ENCODE measurements at places on chromosomes 2 and 18.

DNA sequence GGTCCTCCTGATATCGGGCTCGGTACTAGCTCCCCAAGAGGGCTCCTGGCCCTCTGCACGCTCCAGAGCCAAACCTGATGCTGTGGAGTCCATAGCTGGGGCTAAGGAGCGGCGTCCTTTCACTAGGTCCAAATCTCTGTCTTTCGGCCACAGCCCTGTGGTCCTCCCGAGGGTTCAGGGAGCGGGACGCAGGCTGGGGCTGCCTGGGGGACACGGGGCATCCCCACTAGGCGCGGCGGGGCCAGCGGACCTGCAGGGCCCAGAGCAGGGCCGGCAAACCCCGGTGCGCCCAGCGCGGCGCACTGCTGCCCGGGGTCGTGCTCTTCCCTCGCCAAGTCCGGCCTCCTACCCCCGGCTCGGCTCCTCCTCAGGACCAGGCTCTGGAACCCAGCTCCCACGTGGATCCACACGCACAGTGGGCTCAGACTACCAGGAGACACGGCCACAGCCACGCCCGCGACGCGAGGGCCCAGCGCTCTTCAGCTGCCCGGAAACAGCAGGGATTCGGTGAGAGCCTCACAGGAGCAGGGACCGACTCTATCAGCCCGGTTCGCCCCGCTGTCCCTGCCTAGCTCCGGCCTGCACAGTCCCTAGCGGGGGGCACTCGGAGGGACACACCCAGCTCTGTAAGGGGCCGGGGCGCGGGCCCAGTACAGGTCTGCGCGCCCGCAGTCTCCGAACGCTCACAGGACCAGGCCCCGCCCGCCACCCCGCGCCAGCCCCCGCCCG lies 593 bp downstream of the ZNF514 start:
- no peak for DNase-seq

DNA sequence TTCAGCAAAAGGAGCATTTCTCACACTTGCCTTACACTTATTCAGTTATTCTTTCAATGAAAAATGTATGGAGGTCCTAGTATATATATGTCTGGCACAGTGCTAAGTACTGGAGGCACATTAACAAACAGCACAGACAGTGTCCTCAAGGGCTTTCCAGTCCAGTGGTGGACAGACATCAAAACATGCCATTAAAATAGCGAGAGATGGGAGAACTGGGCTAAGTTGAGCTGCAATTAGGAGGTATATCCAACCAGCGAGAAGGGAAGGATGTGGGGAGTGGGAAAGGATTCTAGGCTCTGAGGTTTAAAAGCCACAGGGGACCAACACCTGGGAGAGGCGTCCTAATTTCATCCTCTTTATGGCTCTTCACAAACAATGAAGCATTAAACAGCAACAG lies 127.5 kb upstream of the TTC39C start:
- DNase-seq, result no peak

DNA sequence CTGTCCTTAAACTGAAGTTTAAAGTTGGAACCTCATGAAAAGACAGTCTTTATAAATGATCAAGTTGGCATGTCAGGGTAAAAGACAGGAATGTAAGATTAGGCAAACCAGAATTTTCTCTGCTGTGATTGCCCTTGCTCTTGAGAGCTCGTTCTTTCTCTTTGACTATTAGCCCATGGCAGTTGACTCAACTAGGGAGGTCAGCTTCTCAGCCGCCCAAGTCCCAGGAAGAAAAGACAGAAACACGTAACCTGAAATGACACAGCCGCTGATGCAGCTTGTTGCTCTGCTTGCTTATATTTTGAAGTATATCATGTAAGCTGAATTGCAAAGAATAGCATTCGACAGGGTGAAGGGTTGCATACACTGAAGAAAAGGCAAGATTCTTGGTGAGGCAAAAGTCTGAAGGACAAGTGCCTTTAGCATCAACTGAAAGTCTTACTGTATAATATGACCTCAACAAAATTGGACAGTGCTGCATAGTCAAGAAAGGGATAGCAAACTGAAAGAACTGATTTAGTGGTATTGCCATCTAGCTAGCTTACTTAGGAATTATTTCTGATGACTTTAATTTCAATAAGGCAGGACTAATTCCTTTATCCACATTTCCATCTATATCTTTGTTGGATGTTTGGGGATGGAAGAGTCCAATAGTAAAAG lies 54.7 kb downstream of the ARHGAP15 start:
- DNase-seq, result no peak

- DNase-seq, result no peak
Observed at GRCh38 chr18:52596748-52597435, 256.9 kb downstream of the DCC start.

- DNase-seq, result no peak
Observed at GRCh38 chr2:27074738-27075565, 3.5 kb upstream of the EMILIN1 start.

- no peak for DNase-seq
Observed at GRCh38 chr18:5476961-5477800, 66.6 kb downstream of the EPB41L3 start.

DNA sequence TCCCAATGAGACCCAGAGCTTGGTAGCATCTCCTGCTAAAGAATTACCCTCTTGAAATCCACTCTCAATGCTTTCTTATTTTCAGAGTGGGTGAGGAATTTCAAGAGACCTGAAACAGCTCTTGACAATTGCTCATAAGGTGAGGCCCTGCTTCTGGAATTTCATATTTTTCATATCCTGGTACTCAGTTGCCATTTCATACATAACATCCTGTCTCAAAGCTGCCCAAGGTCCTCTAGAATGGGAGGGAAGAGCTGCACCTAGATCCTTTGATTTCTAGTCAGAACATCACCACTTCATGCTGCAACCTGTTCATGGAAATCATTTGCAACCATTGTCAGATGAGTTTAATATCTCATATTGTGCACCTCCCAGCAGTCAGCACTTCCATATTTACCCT lies 404.8 kb upstream of the GALNT5 start:
- no peak for DNase-seq

- no peak for DNase-seq
Observed at GRCh38 chr2:19409046-19409445, 50.6 kb upstream of the OSR1 start.
